ENCODE measurements at places on chromosomes 7 and 10. TPM values are rescaled to one million over a fixed set of nuclear protein-coding genes. Genes with fewer than 3 reads are reported as not detected.

The ITGB8 gene
- 13.9 TPM for total RNA-seq

The WNT8B gene
- not detected for total RNA-seq

The MET gene
- 24.2 TPM for total RNA-seq

The NPC1L1 gene
- total RNA-seq = not detected

The PMS2 gene
- total RNA-seq = 15.1 TPM

The OR2A1 gene
- not detected for total RNA-seq

The PPP1R3C gene
- 0.87 TPM for total RNA-seq

The CAMK2B gene
- 0.05 TPM for total RNA-seq

The C7orf33 gene
- total RNA-seq = not detected

The AIFM2 gene
- total RNA-seq = 2.3 TPM

GRCh38 chr10:84088626-84089025, 50.7 kb upstream of the GHITM start:
- no peak for DNase-seq

GRCh38 chr10:124091646-124092249, 1.6 kb downstream of the CHST15 start:
- no peak for DNase-seq

DNA sequence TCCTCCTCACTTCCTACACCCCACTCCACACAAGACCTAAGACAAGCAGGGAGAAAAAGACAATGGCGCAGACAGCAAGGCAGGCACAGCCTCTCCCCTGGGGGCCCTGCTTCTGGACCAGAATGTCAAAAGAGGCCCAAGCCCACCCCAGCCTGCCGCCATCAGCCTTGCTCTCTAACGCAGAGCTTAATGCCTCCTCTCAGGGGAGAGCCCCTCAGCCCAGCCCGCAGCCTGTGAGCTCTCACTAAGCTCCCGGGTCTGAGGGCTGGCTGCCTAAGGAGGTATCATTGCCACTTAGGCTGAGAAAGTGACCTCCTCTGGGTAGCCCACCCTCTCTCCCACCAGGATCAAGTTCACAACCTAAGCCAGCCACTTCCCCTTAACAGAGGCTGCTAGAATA, 16.7 kb downstream of the SLIT1 start:
- no peak for DNase-seq

DNA sequence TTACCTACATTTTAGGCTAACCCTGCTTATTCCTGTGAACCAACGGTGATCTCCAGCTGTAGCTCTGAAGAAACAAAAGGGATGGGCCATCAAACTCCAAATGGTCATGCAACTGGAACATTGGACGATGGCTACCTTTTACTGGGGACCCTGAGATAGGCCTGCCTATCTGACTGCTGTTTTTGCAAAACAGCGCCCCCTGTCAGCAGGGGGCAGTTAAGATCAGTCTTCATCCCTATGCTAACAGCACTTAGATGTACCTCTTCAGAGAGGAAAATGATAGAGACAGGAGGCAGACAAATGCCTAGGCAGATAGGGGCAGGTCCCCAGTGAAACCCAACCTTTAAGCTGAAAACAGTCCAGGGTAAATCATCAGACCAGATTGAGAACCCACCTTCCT, 1085.4 kb upstream of the SORCS1 start:
- no peak for DNase-seq

DNA sequence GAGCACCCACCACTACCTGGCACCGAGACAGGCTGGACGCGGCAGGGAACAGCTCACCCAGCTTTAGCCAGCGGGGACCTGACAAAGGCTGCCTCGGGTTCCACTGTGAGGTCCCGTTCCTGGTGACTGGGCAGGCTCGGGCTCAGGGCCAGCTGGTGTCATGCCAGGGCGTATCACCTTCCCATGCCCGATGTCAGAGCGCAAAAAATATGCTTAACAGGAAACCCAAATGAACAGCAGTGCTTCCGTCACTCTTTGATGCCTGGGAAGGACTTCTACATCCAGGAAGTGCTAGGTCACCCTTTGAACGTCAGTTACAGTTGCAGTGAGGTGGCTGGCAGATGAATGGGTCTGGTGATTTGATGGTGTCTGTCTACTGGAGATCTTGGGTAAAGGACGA, 106.0 kb downstream of the ADARB2 start:
- no peak for DNase-seq

- DNase-seq = no peak
Measured at GRCh38 chr7:100476903-100477870, 1.8 kb downstream of the TSC22D4 start.

- no peak for DNase-seq
Measured at GRCh38 chr7:80387634-80388193, 124.2 kb downstream of the GNAT3 start.

DNA sequence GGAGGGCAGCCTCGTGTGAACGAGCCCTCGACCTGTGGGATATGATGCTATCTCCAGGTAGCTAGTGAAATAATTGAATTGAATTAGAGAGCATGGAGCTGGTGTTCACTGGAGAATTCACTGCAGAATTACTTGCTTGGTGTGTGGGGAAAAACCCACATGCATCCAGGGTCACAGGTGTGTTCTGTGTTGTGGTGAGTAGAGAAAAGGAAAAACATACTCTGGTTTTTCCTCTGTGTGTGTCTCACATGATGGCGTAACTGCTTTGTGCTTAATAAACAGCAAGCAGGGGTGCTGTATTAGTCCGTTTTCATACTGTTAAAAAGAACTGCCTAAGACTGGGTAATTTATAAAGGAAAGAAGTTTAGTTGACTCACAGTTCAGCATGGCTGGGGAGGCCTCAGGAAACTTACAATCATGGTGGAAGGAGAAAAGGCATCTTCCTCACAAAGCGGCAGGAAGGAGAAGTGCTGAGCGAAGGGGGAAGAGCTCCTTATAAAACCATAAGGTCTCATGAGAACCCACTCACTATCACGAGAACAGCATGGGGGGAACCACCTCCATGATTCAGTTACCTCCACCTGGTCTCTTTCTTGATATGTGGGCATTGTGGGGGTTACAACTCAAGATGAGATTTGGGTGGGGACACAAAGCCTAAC, 62.6 kb downstream of the TACR2 start:
- DNase-seq = no peak

- DNase-seq = no peak
Measured at GRCh38 chr7:108037140-108037539, 34.2 kb upstream of the LAMB1 start.

GRCh38 chr7:159201722-159202330, 57.2 kb upstream of the VIPR2 start:
- DNase-seq = no peak

- no peak for DNase-seq
Measured at GRCh38 chr7:12719981-12720865, 32.8 kb downstream of the ARL4A start.

GRCh38 chr7:125661677-125662076, 732.1 kb upstream of the POT1 start:
- no peak for DNase-seq

GRCh38 chr10:31197886-31198285, 121.1 kb upstream of the ZEB1 start:
- DNase-seq = no peak

DNA sequence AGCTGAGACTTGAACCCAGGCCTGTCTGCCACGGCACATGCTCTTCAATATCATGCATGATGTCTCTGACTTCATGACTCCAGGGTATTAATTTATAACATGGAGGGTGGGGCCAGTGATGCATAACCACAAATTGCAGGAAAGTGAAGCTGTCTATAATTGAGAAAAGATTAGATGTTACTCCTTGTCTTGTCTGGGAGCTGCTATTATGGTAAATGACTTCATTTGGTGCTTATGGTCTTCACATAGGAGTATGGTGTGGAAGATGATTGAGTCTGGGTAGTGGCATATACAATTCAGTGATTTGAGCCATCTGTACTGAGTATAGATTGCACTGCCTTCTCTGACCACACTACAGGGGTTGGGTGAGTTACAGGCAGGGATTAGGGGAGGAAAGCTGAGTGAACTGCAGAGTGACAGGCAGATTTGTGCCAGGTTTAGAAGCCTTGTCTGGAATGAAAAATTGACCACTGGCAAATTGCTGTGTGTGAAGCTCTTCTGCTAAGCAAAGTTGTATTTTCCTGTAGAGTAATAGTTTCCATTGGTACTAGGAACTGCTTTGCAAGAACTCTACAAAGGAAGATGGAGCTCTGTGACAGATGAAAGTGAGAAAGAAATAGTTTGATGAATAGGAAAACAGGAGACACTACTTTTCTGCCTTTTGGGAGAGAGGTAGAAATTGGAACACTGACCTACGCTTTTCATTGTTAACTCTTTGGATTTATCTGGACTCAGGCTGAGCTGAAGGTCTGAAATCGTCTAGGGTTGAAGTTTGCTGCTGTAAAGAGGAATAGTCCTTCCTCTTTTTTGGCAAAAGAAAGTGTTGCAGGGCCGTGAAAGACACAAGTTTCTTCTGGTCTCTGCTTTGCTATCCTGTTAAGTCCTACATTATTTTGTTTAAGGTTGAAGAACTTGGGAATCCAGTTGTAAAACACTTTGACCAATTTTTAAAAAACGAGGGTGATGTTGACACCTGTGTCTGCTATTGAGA, 2.7 kb downstream of the SND1 start:
- no peak for DNase-seq

DNA sequence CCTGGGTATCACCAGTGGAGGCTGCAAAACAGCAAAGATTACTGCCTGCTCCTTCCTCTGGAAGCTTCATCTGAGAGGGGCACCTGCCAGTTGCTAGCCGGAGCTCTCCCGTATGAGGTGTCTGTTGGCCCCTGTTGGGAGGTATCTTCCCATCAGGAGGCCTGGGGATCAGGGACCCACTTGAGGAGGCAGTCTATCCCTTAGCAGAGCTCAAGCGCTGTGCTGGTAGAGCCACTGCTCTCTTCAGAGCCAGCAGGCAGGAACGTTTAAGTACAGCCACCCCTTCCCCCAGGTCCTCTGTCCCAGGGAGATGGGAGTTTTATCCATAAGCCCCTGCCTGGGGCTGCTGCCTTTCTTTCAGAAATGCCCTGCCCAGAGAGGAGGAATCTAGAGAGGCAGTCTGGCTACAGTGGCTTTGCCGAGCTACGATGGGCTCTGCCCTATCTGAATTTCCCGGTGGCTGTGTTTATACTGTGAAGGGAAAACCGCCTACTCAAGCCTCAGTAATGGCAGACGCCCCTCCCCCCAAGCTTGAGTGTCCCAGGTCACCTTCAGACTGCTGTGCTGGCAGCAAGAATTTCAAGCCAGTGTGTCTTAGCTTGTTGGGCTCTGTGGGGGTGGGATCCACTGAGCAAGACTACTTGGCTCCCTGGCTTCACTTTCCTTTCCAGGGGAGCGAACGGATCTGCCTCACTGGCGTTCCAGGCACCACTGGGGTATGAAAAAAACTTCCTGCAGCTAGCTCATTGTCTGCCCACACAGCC, 19.6 kb downstream of the SEMA3E start:
- no peak for DNase-seq

DNA sequence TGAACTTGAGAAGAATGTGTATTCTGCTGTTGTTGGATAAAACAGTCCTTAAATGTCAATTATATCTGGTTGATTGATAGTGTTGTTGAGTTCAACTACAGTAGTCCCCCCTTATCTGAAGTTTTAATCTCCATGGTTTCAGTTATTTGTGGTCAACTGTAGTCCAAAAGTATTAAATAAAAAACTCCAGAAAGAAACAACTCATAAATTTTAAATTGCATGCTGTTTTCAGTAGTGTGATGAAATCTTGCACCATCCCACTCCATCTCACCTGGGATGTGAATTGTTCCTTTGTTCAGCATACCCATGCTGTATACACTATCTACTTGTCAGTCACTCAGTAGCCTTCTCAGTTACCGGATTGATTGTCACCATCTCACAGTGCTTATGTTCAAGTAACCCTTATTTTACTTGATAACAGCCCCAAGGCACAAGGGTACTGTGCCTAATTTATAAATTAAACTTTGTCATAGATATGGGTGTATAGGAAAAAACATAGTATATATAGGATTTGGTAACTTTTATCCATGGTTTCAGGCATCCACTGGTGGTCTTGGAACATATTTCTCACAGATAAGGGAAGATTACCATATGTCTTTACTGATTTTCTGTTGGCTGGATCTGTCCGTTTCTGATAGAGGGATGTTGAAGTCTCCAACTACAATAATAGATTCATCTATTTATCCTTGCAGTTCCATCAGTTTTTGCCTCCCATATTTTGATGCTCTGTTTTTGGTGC, 57.1 kb downstream of the AOAH start:
- DNase-seq = no peak

- no peak for DNase-seq
Measured at GRCh38 chr7:90455163-90456030, 14.0 kb upstream of the PTTG1IP2 start.

DNA sequence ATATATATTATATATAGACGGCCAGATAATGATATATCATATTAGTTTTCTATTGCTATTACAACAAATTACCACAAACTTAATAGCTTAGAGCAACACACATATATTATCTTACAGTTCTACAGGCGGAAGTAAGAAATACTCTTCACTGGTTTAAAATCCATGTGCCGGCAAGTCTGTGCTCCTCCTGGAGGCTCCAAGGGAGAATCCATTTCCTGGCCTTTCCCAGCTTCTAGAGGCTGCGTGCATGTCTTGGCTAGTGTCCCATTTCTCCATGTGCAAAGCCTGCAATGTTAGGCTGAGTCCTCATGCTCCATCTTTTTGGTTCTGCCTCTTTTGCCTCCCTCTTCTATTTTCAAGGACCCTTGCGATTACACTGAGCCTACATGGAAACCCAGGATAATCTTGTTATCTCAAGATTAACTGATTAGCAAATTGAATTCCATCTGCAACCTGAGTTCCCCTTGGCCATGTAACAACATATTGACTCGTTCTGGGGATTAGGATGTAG, 23.9 kb upstream of the PNLIPRP3 start:
- no peak for DNase-seq

- no peak for DNase-seq
Measured at GRCh38 chr10:124126983-124127385, 33.6 kb upstream of the CHST15 start.

- DNase-seq = no peak
Measured at GRCh38 chr7:129225206-129225930, 538 bp downstream of the AHCYL2 start.

Data from glomerular endothelial cell (primary cell).